ENCODE measurements at places on chromosomes 6 and 20. TPM values are rescaled to one million over a fixed set of nuclear protein-coding genes. Genes with fewer than 3 reads are reported as not detected.
A peak's percentile ranks its signal among the peaks of the same experiment; 100 is the strongest.

The PLAGL2 gene
- total RNA-seq = 15.9 TPM

The SRMS gene
- total RNA-seq = not detected

The TRIM39 gene
- 11.5 TPM for total RNA-seq

The SPTLC3 gene
- 35.3 TPM for total RNA-seq

The HM13 gene
- 169 TPM for total RNA-seq

DNA sequence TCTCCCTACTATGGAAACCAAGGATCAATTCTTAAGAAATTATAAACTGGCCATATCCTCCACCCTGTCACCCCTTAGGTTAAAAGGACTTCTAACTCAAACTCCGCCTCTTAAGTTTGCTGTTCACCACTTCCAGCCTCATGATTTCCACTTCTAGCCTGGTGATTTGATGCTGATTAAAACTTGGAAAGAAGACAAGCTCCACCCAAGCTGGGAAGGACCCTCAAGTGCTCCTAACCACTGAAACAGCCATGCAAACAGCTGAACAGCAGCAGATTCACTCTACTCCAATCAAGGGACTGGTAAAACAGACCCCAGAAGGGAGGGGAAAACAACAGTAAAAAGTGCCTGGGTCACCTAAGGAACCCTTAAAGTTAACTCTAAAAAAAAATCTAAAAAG, 10.3 kb downstream of the LCA5 start:
- no peaks in the 10 kb centered on the region for H3K27me3 ChIP-seq
- no peak for DNase-seq
- H3K27ac ChIP-seq = no peak overlapping the region
- no peaks in the 10 kb centered on the region for H3K36me3 ChIP-seq
- no peaks in the 10 kb centered on the region for H3K4me1 ChIP-seq

GRCh38 chr6:68635706-68636513, 828 bp downstream of the ADGRB3 start:
- H3K27me3 ChIP-seq = peaks cover 18% of the 10 kb centered on the region
- H3K4me1 ChIP-seq = peaks cover 13% of the 10 kb centered on the region
- peak; percentile 65 for DNase-seq
- peak overlapping the region; percentile 64 for H3K4me3 ChIP-seq
- H3K27ac ChIP-seq = peak overlapping the region; percentile 56

- no peak for DNase-seq
- H3K36me3 ChIP-seq = peaks cover 23% of the 10 kb centered on the region
- no peaks in the 10 kb centered on the region for H3K27me3 ChIP-seq
- H3K4me3 ChIP-seq = no peak overlapping the region
- peaks cover 58% of the 10 kb centered on the region for H3K4me1 ChIP-seq
These were observed 5.1 kb downstream of the RRBP1 start for GRCh38 chr20:17676942-17677341.

DNA sequence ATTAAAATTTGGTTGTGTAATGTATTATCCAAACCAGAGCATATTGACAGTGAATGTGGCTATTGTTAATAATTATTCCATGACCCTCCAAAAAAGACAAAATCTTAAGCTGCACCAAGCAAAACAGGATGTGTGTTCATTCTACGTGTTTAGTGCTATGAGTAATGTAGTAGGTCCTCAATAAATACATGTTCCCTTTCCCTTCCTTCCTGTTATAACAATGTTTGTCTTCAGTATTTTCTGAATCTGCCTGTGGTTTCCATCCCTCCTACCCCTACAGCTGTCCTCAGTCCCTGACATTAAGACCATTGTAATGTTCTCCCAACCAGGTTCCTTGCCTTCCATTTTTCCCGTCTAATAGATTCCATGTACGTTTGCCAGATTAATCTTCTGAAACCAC, 163.8 kb downstream of the AIG1 start:
- H3K36me3 ChIP-seq = no peaks in the 10 kb centered on the region
- H3K27ac ChIP-seq = no peak overlapping the region
- no peak overlapping the region for H3K4me3 ChIP-seq
- no peaks in the 10 kb centered on the region for H3K4me1 ChIP-seq

- H3K27ac ChIP-seq = no peak overlapping the region
- no peak overlapping the region for H3K4me3 ChIP-seq
- no peaks in the 10 kb centered on the region for H3K4me1 ChIP-seq
- no peak for DNase-seq
These were observed 16.6 kb downstream of the POM121L2 start for GRCh38 chr6:27295301-27296079.

- no peaks in the 10 kb centered on the region for H3K36me3 ChIP-seq
- H3K27ac ChIP-seq = no peak overlapping the region
- H3K27me3 ChIP-seq = no peaks in the 10 kb centered on the region
- H3K4me3 ChIP-seq = no peak overlapping the region
- H3K4me1 ChIP-seq = no peaks in the 10 kb centered on the region
These were observed 243.9 kb upstream of the TENT5A start for GRCh38 chr6:81996414-81996813.

DNA sequence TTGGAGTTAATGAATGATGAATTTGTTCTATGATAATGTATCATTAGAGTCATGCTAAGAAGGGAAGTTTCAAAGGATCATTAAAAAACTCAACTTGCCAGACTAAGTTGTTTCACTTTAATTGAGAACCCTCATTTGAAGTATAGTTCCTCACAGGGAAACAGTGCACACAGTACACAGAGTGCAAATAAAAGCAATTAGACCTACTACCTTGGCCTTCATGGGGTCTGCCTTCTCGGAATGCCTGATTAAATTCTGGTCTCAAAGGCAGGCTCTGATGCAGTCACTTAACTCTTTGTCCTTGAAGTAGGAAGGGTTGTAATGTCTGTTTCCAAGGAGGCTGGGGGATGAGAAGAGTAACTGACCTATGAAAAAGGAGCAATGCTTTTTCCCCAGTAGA, 457.3 kb downstream of the TBC1D32 start:
- DNase-seq = no peak
- no peak overlapping the region for H3K27ac ChIP-seq
- no peaks in the 10 kb centered on the region for H3K4me1 ChIP-seq
- no peaks in the 10 kb centered on the region for H3K27me3 ChIP-seq
- no peak overlapping the region for H3K4me3 ChIP-seq

DNA sequence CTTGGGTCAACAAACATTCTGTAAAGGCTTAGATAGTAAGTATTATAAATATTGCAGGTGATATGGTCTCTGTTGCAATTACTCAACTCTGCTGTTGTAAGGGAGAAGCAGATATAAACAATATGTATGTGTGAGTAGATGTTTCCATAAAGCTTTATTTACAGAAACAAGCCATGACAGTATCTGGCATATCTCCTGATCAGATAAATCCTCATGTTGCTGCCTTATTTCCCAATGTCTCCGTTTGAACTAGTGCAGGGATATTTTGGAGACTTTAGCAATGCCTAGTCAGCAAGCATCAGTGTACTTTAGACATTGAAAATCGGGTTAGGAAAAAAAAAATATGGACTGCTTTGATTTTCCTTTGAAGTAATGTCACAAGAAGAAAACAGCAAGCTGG, 96.1 kb downstream of the LAMA2 start:
- no peak for DNase-seq
- no peaks in the 10 kb centered on the region for H3K4me1 ChIP-seq
- H3K4me3 ChIP-seq = no peak overlapping the region
- no peaks in the 10 kb centered on the region for H3K27me3 ChIP-seq
- no peaks in the 10 kb centered on the region for H3K36me3 ChIP-seq

DNA sequence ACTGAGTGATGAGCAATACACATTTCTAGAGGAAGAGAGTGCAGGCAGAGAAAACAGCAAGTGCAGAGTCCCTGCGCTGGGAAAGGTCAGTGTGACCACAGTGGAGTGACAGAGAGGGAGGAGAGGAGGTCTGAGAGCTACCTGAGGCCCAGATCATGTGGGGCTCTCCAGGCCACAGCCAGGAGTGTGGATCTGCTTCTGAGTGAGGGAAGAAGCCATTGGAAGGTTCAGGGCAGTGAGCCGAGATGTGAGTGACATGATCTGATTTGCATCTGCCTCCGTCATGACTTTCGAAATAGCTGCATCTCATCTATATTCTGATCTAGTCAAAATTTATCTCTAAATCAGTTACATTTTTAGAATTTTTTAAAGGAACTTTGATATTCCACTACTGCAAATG, 367.1 kb downstream of the PREX1 start:
- H3K27me3 ChIP-seq = peaks cover 6% of the 10 kb centered on the region
- H3K4me1 ChIP-seq = no peaks in the 10 kb centered on the region
- no peak overlapping the region for H3K4me3 ChIP-seq
- H3K27ac ChIP-seq = no peak overlapping the region
- no peak for DNase-seq

DNA sequence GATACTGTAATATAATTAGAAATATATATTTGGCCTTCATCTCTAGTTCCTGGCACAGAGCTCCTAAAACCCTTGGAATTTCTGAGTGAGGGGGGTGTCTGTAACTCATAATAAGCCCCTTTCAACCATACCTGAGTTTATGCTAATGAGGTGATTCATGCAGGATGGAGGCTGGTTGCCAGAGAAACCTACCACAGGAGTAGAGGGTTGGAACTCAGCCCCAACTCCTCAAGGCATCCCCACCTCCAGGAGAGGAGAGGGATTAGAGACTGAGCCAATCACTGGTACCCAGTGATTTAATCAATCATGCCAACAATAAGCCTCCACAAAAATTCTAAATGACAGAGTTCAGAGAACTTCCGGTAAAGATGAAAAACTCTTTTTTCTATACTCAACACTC, 17.5 kb downstream of the UQCC1 start:
- DNase-seq = no peak
- H3K27ac ChIP-seq = no peak overlapping the region
- peaks cover 10% of the 10 kb centered on the region for H3K36me3 ChIP-seq
- H3K4me3 ChIP-seq = no peak overlapping the region
- H3K27me3 ChIP-seq = no peaks in the 10 kb centered on the region
- H3K4me1 ChIP-seq = peaks cover 15% of the 10 kb centered on the region

- no peaks in the 10 kb centered on the region for H3K36me3 ChIP-seq
- no peaks in the 10 kb centered on the region for H3K27me3 ChIP-seq
- no peak for DNase-seq
- H3K4me3 ChIP-seq = no peak overlapping the region
- H3K4me1 ChIP-seq = no peaks in the 10 kb centered on the region
These were observed 23.5 kb upstream of the IBTK start for GRCh38 chr6:82270881-82271635.

GRCh38 chr6:159968295-159969203, at the start of gene IGF2R:
Gene IGF2R, plus strand, starts transcription at chr6:159969082. Its CDS starts 165 bp downstream, at chr6:159969247.
- peak within 1 kb of the TSS; percentile 92 for H3K4me3 ChIP-seq
- H3K27me3 ChIP-seq = no peaks in the 10 kb centered on the region
- peak; percentile 97 for DNase-seq
- peak within 1 kb of the TSS; percentile 94 for H3K27ac ChIP-seq
- H3K36me3 ChIP-seq = no peaks in the 10 kb centered on the region

DNA sequence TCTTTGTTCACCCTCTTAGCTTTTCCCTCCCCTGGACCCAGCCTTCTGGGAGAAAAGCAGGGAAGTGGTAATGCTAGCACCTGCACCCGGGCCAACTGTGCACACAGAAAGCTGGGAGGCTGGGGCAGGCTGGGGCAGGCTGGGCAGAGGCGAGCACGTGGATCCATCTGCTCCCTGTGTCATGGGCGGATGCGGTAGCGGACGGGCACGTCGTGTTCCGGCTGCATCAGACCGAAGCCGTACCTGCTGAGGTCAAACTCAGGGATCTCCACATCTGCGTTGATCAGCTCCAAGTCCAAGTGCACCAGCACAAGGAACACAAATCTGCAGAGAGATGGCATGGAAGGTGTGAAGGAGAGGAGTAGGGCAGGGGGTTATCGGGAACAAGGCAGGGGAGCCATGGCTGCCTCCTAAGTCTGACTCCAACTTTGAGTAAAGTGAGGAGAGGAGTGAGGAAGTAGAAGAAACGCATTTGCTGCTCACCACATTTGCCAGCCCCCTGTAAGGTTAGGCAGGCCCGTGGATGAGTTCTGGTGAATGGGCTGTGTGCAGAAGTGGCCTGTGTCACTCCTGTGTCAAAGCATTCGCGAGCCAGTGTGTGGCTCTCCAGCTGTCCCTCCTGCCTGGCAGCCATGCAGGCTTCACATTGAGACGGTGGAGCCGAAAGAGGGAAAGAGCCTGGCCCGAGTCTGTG, 25.4 kb upstream of the KCNB1 start:
- H3K27ac ChIP-seq = no peak overlapping the region
- no peaks in the 10 kb centered on the region for H3K27me3 ChIP-seq
- H3K36me3 ChIP-seq = no peaks in the 10 kb centered on the region
- DNase-seq = no peak
- no peaks in the 10 kb centered on the region for H3K4me1 ChIP-seq
- no peak overlapping the region for H3K4me3 ChIP-seq

- H3K4me3 ChIP-seq = no peak overlapping the region
- no peak overlapping the region for H3K27ac ChIP-seq
- H3K27me3 ChIP-seq = no peaks in the 10 kb centered on the region
These were observed 22.4 kb upstream of the MAS1L start for GRCh38 chr6:29510202-29510601.

- H3K4me3 ChIP-seq = no peak overlapping the region
- H3K27me3 ChIP-seq = no peaks in the 10 kb centered on the region
- no peak for DNase-seq
- H3K4me1 ChIP-seq = no peaks in the 10 kb centered on the region
- no peaks in the 10 kb centered on the region for H3K36me3 ChIP-seq
These were observed 337.0 kb downstream of the THBS2 start for GRCh38 chr6:168916576-168917211.

GRCh38 chr6:154921482-154921881, 73.6 kb upstream of the TIAM2 start:
- H3K36me3 ChIP-seq = no peaks in the 10 kb centered on the region
- no peaks in the 10 kb centered on the region for H3K4me1 ChIP-seq
- DNase-seq = no peak
- H3K4me3 ChIP-seq = no peak overlapping the region
- H3K27me3 ChIP-seq = no peaks in the 10 kb centered on the region

- no peak for DNase-seq
- peak overlapping the region; percentile 33 for H3K4me3 ChIP-seq
- H3K36me3 ChIP-seq = no peaks in the 10 kb centered on the region
- H3K4me1 ChIP-seq = peaks cover 7% of the 10 kb centered on the region
These were observed 1.3 kb downstream of the SLC22A16 start for GRCh38 chr6:110475066-110475653.

DNA sequence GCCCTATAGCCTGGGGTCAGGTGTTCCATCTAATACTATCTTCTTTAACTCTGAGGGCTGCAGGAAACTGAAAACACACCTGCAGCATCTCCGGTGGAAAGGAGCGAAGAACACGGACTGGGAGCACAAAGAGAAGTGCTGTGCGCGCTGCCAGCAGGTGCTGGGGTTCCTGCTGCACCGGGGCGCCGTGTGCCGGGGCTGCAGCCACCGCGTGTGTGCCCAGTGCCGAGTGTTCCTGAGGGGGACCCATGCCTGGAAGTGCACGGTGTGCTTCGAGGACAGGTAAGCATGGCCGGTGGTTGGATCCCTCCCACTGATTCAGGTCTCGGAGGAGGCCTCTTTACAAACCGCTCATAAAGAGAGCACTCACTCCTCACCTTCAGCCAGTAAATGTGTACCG, 15.5 kb downstream of the SYTL3 start:
- no peaks in the 10 kb centered on the region for H3K36me3 ChIP-seq
- H3K27ac ChIP-seq = no peak overlapping the region
- peaks cover 41% of the 10 kb centered on the region for H3K4me1 ChIP-seq
- DNase-seq = no peak
- H3K4me3 ChIP-seq = no peak overlapping the region
